NCI-H1048 (cell line): ENCODE measurements at places on chromosomes 12 and 14.

- no peak for DNase-seq
These were observed at the start of gene CLEC6A for GRCh38 chr12:8455727-8456360. TSS of gene CLEC6A (plus strand) at chr12:8455962. CDS start at chr12:8456112, 150 bp downstream.

DNA sequence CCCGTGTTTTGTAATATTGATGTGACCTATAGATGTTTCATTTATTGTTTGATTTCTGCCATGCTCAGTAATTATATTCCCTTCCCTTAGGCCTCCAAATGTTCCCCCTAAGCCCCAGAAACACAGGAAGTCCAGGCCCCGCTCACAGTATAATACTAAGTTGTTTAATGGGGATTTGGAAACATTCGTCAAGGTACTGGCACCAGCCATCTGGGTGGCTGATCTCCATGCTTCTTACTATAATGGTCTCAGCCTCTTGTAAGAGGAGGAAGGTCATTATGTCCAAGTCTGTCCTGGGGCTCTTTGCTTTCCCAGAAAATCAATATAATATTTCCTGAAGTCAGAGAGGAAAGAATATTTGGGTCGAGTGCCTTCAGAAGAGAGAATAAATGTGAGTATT lies 130.9 kb downstream of the KICS2 start:
- no peak for DNase-seq

DNA sequence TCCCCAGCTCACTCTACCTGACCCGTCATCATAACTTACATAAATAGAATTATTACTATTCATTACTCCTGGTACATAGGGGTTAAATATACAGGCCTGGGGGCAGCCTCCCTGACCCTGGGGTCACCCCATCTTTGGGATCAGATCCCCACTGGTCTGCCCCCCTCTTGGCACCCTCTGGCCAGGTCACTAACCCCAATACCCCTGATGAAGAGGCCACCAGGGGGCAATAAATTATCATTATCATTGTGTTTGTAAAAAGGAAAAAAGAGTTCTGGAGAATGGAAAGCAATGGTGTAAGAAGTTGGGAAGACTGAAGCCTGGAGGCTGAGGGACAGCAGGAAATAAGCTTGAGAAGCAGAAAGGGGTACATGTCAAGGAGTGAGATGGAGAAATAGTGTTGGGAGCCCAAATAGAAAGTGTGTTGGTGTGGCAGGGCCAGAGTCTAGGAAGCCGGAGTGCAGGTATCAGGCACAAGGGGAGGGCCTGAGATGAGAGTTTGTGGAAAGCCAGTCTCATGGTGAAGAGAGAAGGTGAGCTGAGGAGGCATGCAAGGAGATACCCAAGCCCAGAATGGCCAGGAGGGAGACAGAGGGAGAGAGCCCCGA lies 6.1 kb upstream of the AAAS start:
- no peak for DNase-seq

DNA sequence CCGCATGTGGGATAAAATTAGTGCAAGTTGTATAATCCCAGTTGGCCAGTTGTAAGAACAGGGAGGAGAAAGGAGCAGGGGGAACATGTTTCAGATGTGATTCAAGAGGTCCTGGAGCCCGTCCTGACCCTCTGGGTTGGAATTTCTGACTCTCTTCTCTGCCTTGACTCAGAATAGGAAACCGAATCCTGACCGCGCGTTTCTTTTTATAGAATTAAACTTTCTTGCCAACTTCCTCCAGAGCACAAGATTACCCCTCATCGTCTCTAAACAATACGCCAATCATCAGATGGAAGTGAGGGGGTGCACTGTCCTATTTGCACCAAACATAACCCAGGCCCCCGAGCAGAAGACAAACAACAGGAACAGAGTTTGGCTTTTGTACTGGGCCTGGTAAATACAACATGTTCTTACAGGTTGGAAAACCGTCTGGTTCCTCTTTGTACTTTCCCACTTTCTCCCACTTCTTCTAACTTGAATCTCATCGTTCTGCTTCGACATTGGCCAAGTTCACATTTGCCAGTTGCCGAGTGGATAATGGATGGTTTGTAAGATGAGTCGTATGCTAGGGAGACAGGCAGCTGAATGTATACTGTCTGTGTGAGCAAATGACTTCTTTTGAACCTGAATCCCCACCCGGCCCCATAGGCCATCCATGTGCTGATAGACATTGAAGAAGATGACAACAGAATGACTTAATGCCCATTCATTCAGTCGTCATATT lies 42.6 kb upstream of the MED13L start:
- DNase-seq, result no peak

- no peak for DNase-seq
These were observed 14.6 kb upstream of the NYNRIN start for GRCh38 chr14:24384169-24384568.

- no peak for DNase-seq
These were observed 39.2 kb downstream of the NFKBIA start for GRCh38 chr14:35365130-35366055.

DNA sequence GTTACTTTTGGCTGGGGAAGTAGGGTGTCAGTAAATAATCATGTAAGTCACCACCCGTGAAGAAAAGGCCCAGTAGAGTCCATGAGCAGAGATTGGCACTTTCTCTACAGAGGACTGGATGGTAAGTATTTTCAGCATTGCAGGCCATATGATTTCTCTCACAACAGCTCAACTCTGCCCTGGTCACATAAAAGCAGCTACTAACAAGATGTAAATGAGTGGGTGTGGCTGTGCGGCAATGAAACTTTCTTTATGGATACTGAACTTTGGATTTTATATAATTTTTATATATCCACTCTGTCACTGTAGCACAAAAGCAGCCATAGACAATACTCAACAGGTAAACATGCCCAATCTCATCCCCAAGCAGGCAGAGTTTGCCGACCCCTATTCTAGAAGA lies 343.6 kb downstream of the GLT1D1 start:
- no peak for DNase-seq

GRCh38 chr14:96129128-96129736 lies 75.4 kb upstream of the BDKRB2 start:
- no peak for DNase-seq

- no peak for DNase-seq
These were observed 12.0 kb downstream of the NCOR2 start for GRCh38 chr12:124555168-124556073.

GRCh38 chr14:47978871-47979270 lies 303.5 kb upstream of the MDGA2 start:
- no peak for DNase-seq

GRCh38 chr14:67973436-67973835 lies 153.9 kb downstream of the RAD51B start:
- no peak for DNase-seq

GRCh38 chr14:60196291-60196690 lies 31.1 kb upstream of the DHRS7 start:
- DNase-seq, result no peak
